ENCODE measurements at places on chromosomes 3 and 15.

DNA sequence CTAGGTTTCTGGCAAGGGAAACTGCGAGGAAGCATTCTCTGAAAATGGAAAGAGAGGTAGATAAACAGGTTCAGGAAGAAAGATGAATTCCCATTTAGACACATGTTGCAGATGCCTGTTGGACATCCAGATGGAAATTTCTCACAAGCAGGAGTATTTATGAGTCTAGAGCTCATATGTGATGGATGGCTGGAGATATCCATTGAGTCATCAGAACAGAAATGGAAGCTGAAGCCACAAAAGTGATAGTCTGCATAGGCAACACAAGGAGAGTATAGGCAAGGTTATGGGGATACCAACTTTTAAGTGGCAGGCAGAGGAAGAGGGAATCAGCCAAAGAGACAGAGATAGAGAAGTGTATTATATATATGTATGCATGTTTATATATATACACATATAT, 6.3 kb upstream of the RAMAC start:
- no peak for DNase-seq

DNA sequence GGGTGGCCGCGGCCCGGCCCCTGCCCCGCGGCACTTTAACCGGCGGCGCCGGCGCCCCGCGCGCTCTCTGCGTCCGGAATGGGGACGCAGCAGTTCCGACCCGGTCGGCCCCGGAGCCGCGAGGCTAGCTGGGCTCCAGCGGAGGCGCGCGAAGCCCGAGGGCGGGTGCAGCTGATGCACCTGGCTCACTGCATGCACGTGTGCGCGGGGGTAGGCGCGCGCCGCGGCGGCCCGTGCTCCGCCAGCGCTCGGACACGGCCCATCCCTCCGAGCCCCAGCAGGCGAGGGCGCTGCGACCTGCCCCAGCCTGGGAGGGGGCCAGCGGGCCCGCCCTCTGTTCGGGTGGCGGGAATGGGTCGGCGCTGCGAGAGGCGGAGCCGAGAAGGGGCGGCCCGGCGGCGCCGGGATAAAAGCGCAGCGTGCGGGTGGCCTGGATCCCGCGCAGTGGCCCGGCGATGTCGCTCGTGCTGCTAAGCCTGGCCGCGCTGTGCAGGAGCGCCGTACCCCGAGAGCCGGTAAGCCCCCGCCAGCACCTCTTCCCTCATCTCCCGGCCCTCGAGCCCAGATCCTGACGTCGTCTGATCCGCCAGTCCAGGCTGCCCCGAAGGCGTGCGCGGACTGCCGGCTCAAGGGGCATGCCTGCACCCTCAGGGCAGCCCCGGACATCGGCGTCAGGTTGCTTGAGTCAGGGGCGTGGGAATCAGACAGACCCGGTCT, at the start of the genes CHDH and IL17RB:
TSS of gene CHDH (minus strand) at position 286 of the 717 bp plus-strand sequence. CDS start 22,411 bp downstream, outside the sequence.
TSS of gene IL17RB (plus strand) at position 435 of the 717 bp plus-strand sequence. CDS start at position 456, 21 bp downstream.
- no peak for DNase-seq

DNA sequence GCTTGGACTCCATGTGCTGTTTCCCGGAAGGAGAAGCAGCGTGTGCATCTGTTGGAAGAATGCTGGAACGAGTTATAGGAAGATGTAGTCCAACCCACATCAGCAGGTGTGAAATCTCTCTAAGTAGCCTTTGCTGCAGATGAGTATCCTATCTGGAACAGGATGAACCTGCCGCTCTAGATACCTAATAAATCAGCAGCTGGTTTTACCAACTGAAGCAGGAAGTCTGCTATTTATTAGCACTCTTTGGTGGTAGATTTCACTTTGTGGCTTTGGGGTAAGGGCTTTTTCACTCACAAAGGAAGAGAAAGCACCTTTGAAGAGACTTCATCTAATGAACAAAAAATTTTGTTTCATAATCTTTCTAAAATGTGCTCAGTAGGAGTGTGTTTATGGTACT, 66.4 kb downstream of the DCUN1D1 start:
- no peak for DNase-seq

DNA sequence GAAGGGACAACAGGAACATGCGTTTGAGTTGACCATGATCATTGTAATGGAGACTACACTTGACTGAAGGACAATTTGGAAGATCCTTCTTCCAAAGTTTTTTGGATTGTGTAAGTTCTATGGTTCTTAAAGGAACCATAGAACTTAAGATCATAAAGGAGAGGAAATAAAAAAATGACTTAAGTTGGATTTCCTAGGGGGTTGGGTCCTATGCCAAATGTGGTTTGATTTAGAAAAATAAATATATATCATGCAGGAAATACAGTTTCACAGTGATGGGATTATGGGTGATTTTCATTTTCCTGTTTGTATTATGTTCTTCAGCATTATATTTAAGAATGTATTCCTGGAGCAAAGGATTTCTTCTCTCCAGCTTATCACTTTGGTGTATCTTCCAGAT, 305.5 kb upstream of the DPH6 start:
- DNase-seq: no peak

- DNase-seq: no peak
These were observed 11.6 kb upstream of the DPH6 start for GRCh38 chr15:35557544-35557943.

Data from DMS 273 treated with DMSO at 0.1 percent for 48 hours (cell line).